ENCODE measurements at places on chromosomes 2 and 18.

DNA sequence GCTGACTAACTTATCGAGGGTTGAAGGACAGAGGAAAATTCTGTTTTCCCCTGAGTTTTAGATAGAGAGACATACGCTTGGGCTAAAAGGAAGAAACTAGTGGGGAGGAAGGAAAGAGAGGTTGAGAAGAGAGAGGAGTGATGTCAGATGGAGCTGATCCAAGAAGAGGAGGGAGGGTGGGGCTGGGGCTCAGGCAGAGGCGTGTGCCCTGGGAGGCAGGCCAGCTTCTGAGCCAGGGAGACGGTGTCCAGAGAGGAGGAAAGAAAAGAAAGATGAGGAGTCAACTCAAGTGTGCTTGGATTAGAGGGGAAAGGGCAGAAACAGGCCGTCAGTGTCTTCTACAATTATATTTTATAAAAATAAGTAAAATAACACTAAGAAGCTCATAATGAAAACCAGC, 56.2 kb downstream of the EMILIN2 start:
- H3K4me3 ChIP-seq: no peak overlapping the region
- no peaks in the 10 kb centered on the region for H3K36me3 ChIP-seq
- H3K27ac ChIP-seq: no peak overlapping the region
- H3K27me3 ChIP-seq: no peaks in the 10 kb centered on the region
- peaks cover 6% of the 10 kb centered on the region for H3K4me1 ChIP-seq
- DNase-seq: no peak

DNA sequence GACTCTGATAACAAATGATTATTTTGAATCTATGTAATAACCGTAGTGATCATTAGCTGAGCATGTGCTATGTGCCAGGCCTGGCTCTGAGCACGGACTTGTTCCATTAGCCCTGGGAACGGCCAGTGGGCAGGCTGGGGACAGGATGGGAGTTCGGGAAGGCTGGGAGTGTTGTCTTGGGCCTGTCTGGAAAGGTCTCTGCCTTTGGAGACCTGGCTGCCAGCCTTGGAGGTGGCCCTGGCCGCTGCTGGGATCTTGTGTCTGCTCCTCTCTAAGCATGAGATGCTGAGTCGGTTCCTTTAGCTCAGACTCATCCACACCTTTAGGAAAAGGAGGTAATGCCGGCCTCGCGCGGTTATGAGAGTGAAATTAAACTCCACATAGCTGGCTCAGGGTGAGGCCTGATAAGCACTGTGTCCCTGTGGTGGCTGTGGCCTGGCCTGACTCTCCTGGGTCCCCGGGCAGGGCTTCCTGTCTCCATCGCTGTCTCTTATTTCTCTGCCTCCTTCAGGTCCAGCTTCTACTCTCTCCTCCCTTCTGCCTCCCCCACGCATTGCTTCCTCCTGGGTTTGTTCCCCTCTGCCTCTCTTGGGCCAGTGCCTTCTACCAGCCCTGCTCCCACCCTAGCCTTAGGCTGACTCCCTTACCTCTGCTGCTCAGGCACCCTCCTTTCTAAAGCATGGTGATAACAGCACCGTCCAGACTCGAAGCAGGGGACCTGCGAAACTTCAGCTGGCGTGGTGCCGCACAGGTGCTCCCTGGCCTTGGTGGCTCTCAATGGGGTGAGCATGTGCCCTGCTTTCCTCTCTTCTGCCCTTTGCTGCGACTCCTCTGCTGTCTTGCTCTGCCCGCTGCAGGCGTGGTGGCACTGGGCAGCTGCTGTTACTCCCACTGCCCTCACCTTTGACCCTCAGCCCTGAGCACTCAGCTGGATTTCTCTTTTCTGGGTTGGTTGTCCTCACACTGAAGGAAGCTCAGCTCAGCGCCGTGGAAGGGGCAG, 41.8 kb downstream of the NCK2 start:
- no peak for DNase-seq
- H3K27me3 ChIP-seq: no peaks in the 10 kb centered on the region
- peaks cover 29% of the 10 kb centered on the region for H3K4me1 ChIP-seq
- H3K36me3 ChIP-seq: peaks cover 2% of the 10 kb centered on the region
- H3K4me3 ChIP-seq: no peak overlapping the region

DNA sequence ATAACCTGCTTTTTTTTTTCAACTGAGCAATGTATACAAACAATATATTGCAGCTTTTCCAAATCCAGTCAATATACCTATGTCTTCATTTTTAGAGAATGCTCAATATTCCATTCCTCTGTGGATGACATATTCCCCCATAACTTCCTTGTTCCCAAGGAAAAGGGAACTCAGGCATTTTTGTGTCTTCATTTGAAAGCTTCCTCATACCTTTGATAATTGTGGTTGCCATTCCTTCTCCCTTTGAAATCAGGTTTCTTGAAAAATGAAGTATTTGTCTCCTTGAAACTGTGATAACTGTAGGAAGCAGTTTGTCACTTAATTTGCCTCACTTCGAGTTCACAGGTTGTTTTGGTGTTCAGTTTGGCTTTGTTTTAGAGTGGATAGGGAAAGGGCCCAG, 13.5 kb downstream of the ELAC1 start:
- no peak overlapping the region for H3K4me3 ChIP-seq
- H3K4me1 ChIP-seq: no peaks in the 10 kb centered on the region
- peaks cover 35% of the 10 kb centered on the region for H3K36me3 ChIP-seq
- no peak overlapping the region for H3K27ac ChIP-seq

GRCh38 chr18:39037925-39038324, 1472.3 kb upstream of the CELF4 start:
- H3K4me3 ChIP-seq: no peak overlapping the region

GRCh38 chr2:45899926-45900325, 248.5 kb downstream of the PRKCE start:
- H3K27me3 ChIP-seq: peaks cover 41% of the 10 kb centered on the region
- no peaks in the 10 kb centered on the region for H3K36me3 ChIP-seq
- no peak for DNase-seq

DNA sequence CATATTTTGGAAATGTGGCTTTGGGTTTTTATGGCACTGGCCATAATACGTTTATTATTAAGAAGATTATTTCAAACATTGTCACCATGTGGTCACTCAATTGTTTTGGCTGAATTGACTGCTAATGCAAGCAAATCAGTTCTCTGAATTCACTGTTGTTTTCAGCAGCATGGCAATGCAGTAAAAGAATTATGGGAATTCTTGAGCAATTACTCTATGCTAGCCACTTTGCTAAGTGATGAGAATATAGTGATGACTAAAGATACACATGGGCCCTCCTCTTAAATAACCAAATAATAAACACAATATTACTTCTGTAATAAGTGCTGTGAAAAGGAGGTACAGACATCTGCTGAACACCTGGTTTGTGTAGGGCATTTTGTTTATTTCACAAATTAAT, 58.0 kb upstream of the FANCL start:
- H3K36me3 ChIP-seq: no peaks in the 10 kb centered on the region
- DNase-seq: no peak
- H3K27ac ChIP-seq: no peak overlapping the region
- H3K4me3 ChIP-seq: no peak overlapping the region

DNA sequence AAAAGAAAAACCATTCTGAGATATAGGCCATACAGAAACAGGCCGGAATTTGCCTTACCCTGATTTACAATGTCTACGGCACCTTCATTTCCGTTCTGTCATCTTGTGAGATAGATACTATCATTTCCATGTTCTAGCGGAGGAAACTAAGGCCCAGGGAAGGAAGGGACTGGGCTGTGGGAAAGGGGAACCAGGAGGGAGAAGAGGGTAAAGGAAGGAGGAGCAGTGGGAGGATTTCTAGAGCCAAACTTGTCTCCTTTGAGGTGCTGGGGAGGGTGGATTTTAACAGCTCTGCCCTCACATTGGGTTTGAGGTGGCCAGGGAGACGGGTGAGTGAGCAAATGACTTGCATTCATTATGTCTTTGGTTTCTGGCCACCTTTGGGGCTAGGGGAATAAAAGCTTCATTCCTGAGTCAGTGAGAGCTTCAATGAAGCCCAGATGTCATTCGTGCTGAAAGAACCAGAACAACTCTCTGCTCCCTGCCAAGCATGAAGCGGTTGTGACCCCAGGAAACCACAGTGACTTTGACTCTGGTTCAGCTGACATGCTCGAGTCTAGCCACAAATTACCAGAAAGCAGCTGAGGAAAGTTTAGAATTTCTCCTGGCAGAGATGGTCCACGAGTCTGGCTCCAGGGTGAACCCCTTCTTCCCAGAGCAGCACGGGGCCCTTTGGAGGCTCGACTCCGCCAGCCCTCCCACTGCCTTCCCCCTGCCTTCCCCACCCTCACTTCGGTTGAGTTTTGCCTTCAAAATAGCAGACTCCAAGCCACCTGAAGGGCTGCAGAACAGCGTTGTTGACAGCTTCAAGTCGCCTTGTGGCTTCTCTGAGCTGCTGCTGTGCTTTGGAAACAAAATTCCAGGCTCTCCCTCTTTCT, 3.8 kb downstream of the ACTG2 start:
- H3K4me3 ChIP-seq: no peak overlapping the region
- no peak for DNase-seq
- no peaks in the 10 kb centered on the region for H3K36me3 ChIP-seq
- H3K4me1 ChIP-seq: peaks cover 1% of the 10 kb centered on the region
- peaks cover 8% of the 10 kb centered on the region for H3K27me3 ChIP-seq

DNA sequence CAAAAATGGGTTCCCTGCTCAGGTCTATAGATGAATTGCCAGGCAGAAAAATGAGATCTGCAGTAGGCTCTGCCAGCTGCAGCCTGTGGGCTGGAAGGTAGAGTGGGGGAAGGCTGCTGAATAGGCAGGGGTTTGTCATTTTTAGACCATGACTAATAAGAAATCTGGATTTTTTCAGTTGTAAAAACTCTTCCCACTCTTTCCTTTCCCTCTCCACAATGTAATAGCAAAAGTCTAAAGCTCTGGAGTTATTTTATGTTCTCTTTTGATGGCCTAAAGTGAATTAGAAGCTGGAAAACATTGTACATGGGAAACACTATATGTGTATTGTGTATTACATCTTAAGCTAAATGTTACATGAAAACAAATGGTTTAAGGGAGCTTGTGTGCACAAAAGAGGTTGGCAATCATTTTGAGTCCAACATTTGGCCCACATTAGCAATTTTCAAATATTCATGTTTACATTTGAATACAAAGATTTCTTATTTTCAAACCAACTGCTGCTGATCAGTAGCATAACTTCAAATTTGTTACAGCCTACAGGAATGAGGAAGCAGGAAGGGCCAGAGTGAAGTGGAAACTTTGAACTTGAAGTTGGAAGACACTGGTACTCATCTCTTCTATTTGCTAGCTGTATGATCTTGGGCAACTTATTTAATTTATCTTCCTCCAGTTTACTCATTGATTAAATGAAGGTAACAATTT, 407.1 kb downstream of the SLC4A3 start:
- H3K27ac ChIP-seq: no peak overlapping the region
- H3K4me1 ChIP-seq: no peaks in the 10 kb centered on the region
- DNase-seq: no peak
- no peak overlapping the region for H3K4me3 ChIP-seq

DNA sequence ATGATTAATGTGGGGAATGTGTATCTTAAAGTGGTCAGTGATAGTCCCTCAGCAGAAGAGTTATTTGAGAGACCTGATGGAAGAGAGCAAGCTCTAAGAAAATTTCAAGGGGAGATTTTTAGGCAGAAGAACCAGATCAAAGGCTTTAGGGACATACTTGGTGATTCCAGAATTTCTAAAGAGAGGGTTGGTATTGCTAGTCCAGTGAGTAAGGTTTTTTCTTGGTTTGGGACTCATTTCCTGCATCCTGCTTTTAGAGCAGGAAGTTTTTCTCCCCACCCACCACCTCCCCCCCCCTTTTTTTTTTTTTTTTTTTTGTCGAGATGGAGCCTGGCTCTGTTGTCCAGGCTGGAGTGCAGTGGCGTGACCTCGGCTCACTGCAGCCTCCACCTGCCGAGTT, 42.7 kb upstream of the DYSF start:
- no peak overlapping the region for H3K4me3 ChIP-seq
- no peak for DNase-seq
- peaks cover 30% of the 10 kb centered on the region for H3K36me3 ChIP-seq
- H3K27ac ChIP-seq: peak overlapping the region; percentile 13
- no peaks in the 10 kb centered on the region for H3K4me1 ChIP-seq
- H3K27me3 ChIP-seq: no peaks in the 10 kb centered on the region

DNA sequence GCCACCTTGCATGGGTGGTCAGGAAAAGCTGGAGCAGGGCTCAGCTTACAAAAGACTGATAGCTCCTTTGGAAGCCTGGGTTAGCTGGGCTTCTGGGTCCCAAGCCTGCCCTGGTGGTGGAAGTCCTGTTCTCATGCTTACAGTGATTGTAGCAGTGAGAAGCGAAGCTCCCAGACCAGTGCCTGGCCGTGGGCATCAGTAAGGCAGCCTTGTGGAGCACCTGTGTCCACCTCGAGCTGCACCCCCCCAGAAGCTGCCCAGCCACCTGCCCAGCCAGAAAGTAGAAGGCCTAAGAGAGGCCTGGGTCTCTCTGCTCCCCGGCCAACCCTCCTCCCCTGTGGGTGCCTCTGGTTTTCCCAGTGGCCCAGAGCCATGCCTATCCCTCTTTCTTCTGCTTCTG, 10.5 kb downstream of the GLI2 start:
- H3K4me1 ChIP-seq: peaks cover 5% of the 10 kb centered on the region
- no peak overlapping the region for H3K27ac ChIP-seq
- peaks cover 87% of the 10 kb centered on the region for H3K27me3 ChIP-seq
- H3K36me3 ChIP-seq: no peaks in the 10 kb centered on the region
- H3K4me3 ChIP-seq: no peak overlapping the region

GRCh38 chr2:16413285-16413684, 252.3 kb downstream of the CYRIA start:
- H3K27me3 ChIP-seq: peaks cover 15% of the 10 kb centered on the region
- H3K4me3 ChIP-seq: no peak overlapping the region
- H3K27ac ChIP-seq: no peak overlapping the region
- DNase-seq: no peak
- H3K36me3 ChIP-seq: peaks cover 3% of the 10 kb centered on the region
- H3K4me1 ChIP-seq: peaks cover 15% of the 10 kb centered on the region
